ENCODE measurements at places on chromosomes 5 and 9.

DNA sequence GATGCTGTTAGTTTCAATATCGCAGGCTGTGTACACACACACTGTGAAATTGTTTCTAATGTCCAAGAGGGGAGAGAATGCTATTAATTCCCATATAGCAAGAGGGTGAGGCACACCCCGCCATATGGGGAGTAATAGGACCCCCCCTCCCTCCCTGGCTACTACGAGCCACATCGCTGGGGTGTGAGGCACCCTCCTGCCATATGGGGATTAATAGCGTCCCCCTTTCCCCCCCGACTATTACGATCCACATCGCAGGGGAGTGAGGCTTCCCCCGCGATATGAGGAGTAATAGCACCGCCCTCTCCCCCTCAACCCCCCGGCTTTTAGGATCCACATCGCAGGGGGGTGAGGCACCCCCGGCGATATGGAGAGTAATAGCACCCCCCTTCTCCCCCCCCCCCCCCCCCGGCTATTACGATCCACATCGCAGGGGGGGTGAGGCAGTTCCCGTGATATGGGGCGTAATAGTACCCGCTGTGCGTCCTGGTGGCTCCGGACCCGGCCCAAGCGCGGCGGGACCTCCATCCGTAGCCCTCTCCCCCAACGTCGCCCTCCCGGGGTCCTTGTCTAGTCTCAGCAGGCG, 494 bp upstream of the STK32A start:
- no peak for DNase-seq

DNA sequence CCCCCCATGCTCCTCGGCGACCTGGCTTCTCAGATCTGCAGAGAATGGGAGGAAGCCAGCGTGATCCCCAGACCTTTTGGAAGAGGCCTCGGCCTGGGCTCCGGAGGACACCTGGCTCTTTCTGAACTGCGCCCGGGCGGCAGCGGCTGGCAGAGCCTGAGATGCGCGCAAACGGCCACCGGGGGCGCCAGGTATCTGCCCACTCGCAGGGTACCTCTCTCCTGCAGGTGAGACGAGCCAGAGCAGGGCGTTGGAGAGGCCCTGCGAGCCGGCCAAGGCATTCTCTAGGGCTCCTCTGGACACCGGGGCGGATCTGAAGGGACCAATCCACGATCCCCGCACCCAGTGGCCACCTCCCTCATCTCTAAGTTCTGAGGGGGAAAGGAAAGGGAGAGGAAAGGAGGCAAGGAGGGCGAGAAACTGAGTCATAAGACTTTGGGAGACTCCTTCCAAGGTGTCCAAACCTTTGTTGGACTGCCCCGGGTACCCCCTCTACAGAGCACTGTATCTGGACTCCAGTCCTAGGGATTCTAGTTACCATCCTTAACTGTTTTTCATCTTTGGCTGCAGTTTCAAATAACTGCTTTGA, 55.0 kb upstream of the SLC46A2 start:
- no peak for DNase-seq

GRCh38 chr5:172503925-172504700, 49.8 kb upstream of the SH3PXD2B start:
- no peak for DNase-seq

DNA sequence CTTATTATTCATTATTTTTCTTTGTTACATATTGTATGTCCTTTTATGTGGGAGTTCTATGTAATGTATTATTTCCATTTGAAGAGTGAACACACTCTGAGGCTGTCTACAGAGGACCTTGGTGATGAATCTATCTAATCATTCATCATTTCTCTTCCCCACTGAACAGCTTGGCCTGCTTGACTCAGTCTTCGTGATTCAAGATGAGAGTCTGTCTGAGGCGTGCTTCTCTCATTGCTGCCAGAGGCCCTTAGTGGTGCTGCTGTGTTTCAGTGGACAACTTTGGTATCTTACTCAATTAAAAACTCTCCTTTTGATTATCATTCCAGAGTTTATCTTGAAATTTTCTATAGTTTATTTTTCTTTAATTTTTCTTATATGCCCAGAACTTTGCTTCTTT, 318.1 kb upstream of the DAB2 start:
- DNase-seq, result no peak

GRCh38 chr5:176360894-176361436, 599 bp downstream of the KIAA1191 start:
- DNase-seq, result no peak

GRCh38 chr5:137441476-137441875, 57.6 kb downstream of the SPOCK1 start:
- no peak for DNase-seq

DNA sequence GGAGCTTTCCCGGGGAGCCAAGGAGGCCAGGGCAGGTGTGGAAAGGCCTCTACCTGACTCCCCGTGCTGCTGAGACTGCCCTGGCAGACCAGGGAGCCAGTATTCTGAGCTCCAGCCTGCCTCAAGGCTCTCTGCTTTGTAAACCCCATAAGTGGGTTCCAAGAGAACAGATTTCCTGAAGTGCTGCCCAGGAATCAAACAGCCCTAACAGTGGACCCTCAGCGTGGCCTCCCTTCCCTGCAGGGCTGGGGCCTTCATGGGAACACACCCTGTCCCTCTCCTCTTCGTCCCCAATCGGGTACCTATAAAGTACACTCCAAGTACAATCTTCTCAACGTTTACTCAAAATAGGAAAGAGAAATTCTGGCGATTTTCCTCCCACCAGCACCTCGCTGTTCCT, 252.5 kb downstream of the FSTL4 start:
- DNase-seq, result no peak

DNA sequence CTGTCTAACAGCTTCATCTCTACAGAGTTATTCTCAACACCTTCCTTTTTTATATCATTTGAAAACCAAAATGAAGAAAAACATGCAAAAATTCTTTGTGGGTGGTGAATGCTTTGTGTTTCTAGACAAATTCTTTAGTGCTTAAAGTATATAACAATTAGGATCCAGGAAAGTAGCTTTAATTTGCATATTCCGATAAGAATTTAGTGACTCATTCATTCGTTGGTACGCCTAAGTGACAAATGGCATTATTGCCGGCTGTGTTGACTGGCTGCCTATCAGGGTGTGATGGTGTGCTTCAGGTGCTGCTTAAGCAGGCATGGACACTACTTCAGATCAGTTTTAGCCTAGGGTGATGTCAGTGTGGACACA, 35.2 kb downstream of the LMNB1 start:
- no peak for DNase-seq

DNA sequence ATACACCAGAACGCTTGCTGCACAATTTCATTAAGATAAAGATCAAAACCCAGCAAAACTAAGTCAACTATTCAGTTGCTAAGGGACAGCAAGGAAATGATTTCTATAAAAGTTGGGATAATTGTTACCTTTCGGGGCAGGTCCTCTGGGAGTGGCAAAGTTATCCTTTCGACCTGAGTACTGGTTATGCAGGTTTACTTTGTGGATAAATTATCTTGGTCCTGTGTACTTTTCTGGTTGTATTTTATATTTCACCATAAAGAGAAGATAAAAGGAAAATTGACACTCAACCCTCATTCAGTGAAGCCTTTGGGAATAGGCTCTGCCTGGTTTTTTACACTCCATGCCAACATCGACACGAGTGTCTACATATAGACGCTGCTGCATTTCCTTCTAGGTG, 146.5 kb downstream of the SYK start:
- no peak for DNase-seq

All from pons (tissue), 1 donor.